NCI-H1417 (cell line): ENCODE measurements at places on chromosomes 2 and 18.

- no peak for DNase-seq
Measured at GRCh38 chr2:105814291-105814940, 69.7 kb downstream of the NCK2 start.

DNA sequence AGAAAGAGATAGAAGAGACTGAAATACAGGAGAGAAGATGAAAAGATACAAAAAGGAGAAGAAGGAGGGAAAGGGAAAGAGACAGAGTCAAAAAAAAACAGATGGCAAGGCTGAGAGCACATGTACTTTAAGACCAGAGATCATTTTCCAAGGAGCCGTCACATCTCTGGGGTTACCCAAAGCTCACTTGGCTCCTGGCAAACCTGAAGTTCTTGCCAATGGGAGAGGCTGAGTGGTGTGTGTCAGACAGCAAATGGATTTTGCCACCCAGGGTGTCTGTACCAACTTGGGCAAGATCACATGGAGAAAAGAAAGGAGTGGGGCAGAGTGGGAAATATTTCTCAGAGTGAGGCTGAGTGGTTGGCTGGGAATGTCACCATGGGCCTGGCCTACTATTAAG lies 219.3 kb upstream of the TNP1 start:
- DNase-seq: no peak

DNA sequence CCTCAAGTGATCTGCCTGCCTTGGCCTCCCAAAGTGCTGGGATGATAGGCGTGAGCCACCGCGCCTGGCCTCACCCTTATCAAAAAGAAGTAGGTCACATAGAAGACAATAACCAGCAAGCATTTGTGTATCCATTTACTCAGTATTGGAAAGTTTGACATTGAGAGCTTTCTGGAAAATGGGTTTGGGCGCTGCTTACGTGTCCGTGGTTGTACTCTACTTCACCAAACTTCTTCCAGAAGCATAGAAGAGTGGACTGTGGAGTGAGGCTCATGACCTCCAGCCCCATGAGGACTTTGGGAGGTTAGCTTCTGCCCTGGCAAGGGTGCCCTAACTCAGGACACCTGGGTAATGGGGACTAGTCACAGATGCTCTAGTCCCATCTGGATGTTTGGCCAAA lies 3.7 kb upstream of the ODC1 start:
- no peak for DNase-seq

DNA sequence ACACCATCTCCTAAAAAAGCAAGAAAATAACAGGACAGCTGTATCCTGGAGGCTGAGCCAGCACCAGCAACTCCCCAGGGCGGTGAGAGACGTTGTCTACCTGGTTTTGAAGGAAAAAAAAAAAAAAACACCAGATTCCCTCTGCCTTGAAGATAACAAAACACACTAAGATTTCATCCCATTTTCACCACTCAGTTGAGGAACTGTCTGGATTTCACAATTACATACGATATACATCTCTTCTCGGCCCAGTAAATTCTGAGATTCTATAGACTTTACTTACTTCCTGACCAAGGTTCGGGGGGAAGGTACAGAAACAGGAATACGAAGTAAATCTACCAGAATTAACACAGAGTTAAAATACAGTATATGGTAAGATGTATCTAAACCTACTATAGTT lies 8.5 kb downstream of the ZNF516 start:
- no peak for DNase-seq

- no peak for DNase-seq
Measured at GRCh38 chr18:75679331-75679730, 251.8 kb upstream of the SMIM21 start.

DNA sequence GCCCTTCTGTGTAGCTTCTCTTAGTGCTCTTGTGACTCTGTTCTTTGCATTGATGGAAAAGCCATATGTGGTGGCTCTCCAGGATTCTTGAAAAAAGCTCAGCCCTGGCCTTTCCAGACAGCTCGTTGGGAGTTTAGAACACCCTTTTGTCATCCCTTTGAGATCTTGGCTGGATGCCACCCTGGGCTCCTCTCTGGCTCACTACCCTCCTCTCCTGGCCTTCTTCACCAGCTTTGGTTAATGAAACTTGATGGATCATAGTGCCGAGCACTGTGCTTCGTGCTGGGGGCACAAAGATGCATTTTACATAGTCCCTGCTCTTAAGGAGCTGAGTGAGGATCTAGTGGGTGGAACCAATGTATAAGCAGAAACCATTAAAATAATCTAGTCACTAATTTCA lies 15.6 kb upstream of the FHOD3 start:
- no peak for DNase-seq

DNA sequence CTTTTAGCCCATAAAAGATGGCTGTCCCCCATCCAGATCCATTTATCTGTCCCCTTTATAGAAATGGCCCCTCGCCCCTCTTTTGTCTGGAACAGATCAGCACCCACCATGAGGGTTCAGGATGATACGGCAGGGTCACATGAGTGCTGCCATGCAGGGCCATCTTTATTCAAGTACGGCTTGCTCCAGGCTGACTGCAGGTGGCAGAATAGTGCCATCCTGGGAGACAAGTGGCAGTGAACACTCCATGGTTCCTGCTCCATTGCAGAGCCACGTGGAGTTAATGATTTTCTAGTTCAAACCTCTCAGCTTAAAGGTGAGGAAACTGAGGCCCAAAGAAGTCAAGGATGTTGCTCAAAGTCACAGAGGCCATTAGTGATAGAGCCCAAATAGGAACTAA lies 180.6 kb downstream of the CLIP4 start:
- DNase-seq: peak; percentile 76

- DNase-seq: no peak
Measured at GRCh38 chr2:30807249-30807648, at the start of gene CAPN13. TSS of gene CAPN13 (minus strand) at chr2:30807446. CDS start at chr2:30787325, 20,121 bp downstream.

GRCh38 chr18:48794251-48794970 lies 156.4 kb downstream of the SMAD7 start:
- DNase-seq: no peak

DNA sequence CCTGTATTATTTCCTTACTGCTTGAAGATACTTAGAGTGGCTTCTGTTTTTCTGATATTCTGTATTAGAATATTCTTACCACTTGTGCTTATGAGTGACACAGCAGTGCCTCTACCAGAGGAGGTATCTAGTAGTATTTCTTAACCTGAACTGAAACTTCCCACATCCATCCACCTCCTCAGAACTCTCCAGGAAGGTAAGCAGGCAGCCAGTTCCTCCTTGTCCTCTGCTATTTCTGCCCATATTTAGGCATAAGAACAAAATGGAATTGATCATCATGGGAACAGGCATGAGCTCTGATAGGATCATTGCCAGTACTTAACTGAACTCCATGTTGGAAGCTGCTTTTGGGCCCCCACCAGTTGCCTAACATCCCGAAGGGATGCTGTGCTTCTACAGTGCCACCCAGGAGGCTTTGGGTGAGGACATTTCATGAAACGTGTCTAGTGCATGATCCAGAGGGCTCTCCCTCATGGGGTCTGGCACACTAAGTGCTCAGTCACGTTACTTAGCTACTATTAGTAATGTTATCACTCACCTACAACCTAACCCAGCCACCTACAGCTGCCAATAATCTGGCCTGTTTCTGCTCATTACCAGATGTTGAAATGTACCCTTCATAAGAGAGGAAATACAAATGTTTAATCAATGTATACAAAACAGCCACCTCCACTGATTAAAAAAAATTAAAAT lies 520.7 kb downstream of the EIPR1 start:
- DNase-seq: no peak

GRCh38 chr18:37409878-37410277 lies 155.7 kb downstream of the CELF4 start:
- peak; percentile 82 for DNase-seq

GRCh38 chr2:21420553-21421335 lies 297.0 kb downstream of the TDRD15 start:
- DNase-seq: no peak
